ENCODE measurements at places on chromosomes 5 and 9.

GRCh38 chr5:135452321-135453030 is at the start of gene TIFAB:
Gene TIFAB, minus strand, starts transcription at chr5:135452351. Its CDS starts 2,412 bp downstream, at chr5:135449939.
- DNase-seq = no peak

GRCh38 chr5:124528838-124529237 is 217.6 kb downstream of the ZNF608 start:
- DNase-seq = no peak

GRCh38 chr9:18675332-18675731 is 201.4 kb downstream of the ADAMTSL1 start:
- no peak for DNase-seq

GRCh38 chr5:2902742-2903297 is 151.3 kb upstream of the IRX2 start:
- no peak for DNase-seq

- DNase-seq = no peak
These were observed 830.4 kb downstream of the MAT2B start for GRCh38 chr5:164335837-164336236.

GRCh38 chr5:19140276-19140675 is 847.7 kb downstream of the CDH18 start:
- DNase-seq = no peak

GRCh38 chr5:56432321-56432720 is 199.2 kb upstream of the ANKRD55 start:
- DNase-seq = no peak

- DNase-seq = no peak
These were observed 74.2 kb downstream of the UGCG start for GRCh38 chr9:111970827-111971226.

DNA sequence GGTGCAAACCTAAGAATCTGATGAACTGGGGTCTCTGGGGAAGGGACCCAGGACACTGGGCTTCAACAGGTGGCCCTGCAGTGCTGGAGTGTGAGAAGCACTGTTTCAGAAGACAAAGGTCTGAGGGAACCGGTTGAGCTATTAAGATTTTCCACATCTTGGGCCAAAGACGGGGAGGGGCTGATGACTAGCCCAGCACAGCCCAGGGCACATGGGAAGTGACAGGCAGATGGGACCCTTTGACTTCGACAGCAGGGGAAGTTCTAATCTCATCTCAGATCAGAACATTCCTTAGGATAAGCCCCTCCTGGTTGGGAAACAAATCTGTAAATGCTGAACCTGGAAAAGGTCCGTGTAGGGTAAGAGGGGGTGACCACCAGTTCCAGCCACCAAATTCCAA is 67.4 kb downstream of the RAPGEF1 start:
- DNase-seq = no peak

DNA sequence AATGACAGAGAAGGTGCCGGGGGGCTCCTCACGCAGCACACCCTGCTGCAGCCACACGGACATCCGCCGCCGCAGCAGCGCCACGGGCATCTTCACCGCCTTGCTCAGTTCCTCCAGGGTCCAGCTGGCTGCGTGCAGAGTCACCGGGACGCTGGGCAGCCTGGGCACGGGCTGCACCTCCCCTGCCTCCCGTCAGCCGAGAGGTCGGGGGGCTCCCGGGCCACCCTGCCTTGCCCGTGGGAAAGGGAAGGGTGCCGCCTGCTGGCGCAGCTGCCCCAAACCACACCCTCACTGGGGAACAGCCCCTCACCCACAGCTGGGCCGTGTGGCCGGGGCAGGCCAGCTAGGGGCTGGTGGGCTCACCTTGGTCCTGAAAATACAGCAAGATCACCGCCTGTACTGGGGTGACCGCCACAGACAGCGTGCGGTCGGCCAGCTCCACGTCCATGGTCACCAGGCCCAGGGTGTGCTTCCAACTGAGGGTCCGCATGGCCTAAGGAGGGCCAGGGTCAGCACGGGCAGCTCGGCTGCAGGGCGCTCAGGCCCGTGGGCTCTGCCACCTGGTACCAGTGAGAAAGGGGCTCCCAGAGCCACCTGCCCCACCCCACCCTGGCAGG is 3.6 kb upstream of the TMEM210 start:
- DNase-seq = no peak

DNA sequence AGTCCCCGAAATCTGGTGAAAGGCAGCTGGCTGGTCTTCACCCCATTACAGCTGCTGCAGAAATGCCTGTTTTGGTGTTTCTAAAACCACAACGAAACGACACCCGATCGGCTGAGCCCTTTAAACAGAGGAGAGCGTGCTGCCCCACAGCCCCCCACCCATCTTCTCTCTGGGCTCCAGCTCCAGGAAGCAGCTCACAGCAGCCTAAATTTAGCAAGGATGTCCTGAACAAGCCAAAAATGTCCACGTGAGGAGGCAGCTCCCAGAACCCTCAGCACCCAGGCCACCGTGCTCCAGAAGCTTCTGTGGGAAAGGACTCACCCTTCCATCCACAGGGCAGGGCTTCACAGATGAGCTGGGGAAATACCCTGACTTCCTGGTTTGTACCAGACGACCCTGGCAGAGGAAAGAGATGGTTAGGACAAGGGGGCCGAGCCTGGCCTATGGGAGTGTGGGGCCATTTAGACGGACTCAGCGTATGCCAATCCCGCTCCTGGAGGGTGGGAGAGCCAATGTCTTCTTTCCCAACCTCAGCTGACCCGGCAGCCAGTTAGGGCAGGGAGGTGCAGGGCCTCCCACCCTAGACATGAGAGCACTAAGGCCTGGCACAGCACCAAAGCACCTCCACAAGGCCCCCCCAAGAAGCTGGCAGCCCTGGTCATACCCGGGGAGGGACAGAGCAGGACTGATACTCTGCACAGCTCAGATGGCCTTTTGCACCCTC is 39.1 kb upstream of the SARDH start:
- DNase-seq = no peak

Measured in retina (tissue), 1 donor.